Lung (tissue), 17 donors: ENCODE measurements at places on chromosomes 5 and 9. TPM values are rescaled to one million over a fixed set of nuclear protein-coding genes. Genes with fewer than 3 reads are reported as not detected.

GRCh38 chr9:127714020-127714750 is 1.3 kb downstream of the PTRH1 start:
- DNase-seq, result no peak
- no peaks in the 10 kb centered on the region for H3K36me3 ChIP-seq
- no peaks in the 10 kb centered on the region for H3K4me1 ChIP-seq
- H3K27me3 ChIP-seq, result no peaks in the 10 kb centered on the region

DRD1 gene
- 0.23 TPM for polyA plus RNA-seq

CNTNAP3B gene
- polyA plus RNA-seq, result 5.6 TPM

PTCH1 gene
- 4.9 TPM for polyA plus RNA-seq

GRCh38 chr9:6915635-6916034 is 157.9 kb downstream of the KDM4C start:
- no peaks in the 10 kb centered on the region for H3K27me3 ChIP-seq
- no peak for DNase-seq
- H3K36me3 ChIP-seq, result no peaks in the 10 kb centered on the region
- H3K4me1 ChIP-seq, result peaks cover 8% of the 10 kb centered on the region
- H3K27ac ChIP-seq, result no peak overlapping the region
- H3K4me3 ChIP-seq, result no peak overlapping the region

PHYHD1 gene
- 21.4 TPM for polyA plus RNA-seq

DNA sequence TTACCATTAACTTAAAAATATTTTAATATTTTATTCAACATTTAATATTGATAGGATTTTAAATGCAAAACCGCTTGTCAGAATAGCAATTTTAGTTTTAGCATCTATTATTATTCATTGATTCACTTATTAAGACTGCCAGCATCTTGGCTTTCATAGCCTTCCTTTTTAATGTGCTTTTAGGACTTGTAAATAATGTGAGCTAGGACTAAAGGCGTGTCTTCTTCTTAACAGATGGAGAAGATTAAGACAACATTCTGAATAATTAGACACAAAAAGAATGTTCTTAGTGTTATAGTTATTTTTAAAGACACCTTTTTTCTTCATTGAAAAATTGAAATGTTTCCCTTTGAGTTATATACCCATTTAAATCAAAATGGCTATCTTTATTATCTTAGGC is 6.9 kb downstream of the IL31RA start:
- H3K27me3 ChIP-seq, result no peaks in the 10 kb centered on the region
- H3K36me3 ChIP-seq, result no peaks in the 10 kb centered on the region
- H3K4me1 ChIP-seq, result peaks cover 6% of the 10 kb centered on the region
- no peak overlapping the region for H3K27ac ChIP-seq

FOXI1 gene
- 0.10 TPM for polyA plus RNA-seq
